Hematopoietic multipotent progenitor cell treated with erythropoietin and hydrocortisone succinate and interleukin-3 and kit ligand, for 6 days (in vitro differentiated cells): ENCODE measurements at places on chromosomes 1 and 21.

- DNase-seq, result no peak
Measured at GRCh38 chr1:38791164-38791515, 68.4 kb downstream of the RRAGC start.

DNA sequence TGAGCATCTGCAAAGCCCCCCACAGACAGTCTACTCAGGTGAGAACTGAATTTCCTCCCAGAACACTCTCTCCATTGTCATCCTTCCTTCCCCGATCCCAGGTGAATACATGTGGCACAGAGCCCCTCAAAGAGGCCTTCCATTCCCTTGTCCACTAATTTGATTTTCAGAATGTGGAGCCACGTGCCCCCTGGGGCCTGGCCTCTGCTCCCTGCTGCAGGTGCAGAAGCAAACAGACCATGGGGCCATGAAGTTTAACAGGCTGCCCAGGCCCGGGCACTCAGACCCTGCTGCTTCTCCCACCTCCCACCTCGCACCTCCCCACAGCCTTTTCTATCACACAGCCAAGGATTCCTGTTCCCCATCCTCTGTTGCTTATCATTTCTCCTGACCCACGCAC is 243.8 kb upstream of the RAB4A start:
- DNase-seq, result no peak

DNA sequence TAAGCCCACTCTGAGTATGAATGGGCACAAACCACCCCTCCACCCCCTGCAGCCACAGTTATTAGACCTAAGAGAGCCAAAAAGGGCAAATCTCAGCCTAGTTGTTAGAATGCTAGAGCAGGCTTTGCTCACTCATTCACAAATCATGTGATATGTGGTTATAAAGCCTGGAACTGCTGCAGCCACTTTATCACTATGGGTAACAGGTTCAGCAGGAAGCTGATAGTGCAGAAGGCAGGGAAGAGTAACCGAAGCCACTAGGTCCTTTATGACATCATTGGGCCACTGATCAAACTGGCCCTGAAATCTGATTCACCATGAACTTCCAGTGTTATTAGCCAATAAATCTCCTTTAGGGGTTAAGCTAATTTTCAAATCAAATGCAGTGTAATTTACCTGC is 134.7 kb downstream of the GRIK1 start:
- DNase-seq, result no peak

- peak; percentile 71 for DNase-seq
Measured at GRCh38 chr1:161905269-161905884, 118.3 kb downstream of the OLFML2B start.

DNA sequence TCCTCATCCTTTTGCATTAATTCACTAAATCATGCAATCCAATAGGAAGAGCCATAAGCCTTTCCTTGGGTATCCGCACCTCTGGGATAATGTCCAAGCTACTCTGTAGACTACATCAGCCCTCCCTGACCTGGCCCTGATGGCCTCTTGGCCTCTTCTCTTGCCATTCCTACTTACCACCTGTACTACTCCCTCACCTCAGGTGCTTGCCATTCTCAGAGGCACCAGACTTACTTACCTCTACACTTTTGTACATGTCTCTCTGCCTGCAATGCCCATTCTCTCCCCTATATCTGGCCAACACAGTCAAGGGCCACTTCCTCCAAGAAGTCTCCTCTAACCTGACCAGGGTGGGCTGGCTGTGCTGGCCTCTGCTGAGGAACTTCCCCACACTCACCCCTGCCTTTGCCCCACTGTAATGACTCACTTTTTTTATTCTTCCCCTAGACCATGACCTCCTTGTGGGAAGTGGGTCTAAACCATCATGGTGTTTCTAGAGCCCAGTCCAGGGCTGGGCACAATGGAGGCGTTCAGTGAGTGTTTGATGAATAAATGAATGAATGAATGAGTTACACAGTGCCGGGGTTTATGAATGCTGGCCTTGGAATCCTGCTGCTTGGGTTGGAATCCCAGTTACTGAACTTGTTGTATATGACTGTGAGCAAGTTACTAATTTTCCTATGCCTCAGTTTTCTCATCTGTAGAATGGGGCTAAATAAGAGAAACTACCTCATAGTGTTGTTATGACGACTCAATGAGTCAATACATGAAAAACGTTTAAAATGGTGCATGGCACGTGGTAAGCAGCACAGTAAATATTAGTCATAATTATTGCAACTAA is 179.8 kb downstream of the FOXD2 start:
- no peak for DNase-seq

- peak; percentile 96 for DNase-seq
Measured at GRCh38 chr1:3649342-3650247, at the start of gene WRAP73. Gene WRAP73 (minus strand): TSS chr1:3650103. CDS start chr1:3649999, 104 bp downstream.

- no peak for DNase-seq
Measured at GRCh38 chr1:77193951-77194350, 25.3 kb downstream of the PIGK start.

GRCh38 chr21:41425954-41426675 is at the start of gene MX1:
Gene MX1 (plus strand): TSS chr21:41426239. CDS start chr21:41432071, 5,832 bp downstream.
- peak; percentile 36 for DNase-seq

- no peak for DNase-seq
Measured at GRCh38 chr1:175951627-175952026, 208.2 kb upstream of the TNR start.

GRCh38 chr1:81559662-81560350 is 240.9 kb upstream of the ADGRL2 start:
- DNase-seq, result peak; percentile 5

DNA sequence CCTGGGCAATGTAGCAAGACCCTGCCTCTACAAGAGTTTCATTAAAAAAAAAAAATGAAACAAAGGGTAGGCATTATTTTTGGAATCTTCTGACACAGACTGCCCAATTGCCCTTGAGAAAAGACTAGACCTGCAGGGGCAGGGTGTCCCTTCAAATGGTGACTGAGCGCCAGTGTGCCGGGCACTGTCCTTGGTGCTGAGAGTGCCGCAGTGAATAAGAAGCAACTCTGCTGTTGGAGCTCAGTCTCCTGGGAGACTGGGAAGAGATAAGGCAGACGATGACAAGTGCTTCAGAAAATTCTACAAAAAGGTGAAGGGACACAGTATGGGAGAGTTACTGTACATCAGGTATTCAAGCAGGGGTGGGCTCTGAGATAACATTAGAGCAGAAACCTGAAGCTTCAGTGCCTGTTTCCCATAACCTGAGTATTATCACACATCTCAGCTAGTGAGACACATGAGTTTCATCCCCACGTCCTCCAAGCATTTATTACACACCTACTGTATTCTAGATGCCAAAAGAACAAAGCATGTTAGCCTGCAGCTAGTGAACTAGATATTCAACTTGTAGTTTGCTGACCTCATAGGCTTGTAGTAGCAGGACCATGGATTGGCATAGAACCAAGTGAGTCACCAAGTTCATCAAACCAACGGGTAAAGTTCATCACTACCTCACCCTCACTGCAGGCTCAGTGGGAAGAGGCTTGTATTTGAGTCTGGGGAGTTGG is 18.4 kb upstream of the RPL11 start:
- peak; percentile 77 for DNase-seq

GRCh38 chr1:229156872-229157271 is 114.0 kb upstream of the RAB4A start:
- peak; percentile 59 for DNase-seq
